ENCODE measurements at places on chromosomes 7 and 10.
A peak's percentile ranks its signal among the peaks of the same experiment; 100 is the strongest.

- no peaks in the 10 kb centered on the region for H3K4me1 ChIP-seq
- no peaks in the 10 kb centered on the region for H3K36me3 ChIP-seq
- no peak for DNase-seq
- H3K27ac ChIP-seq: no peak overlapping the region
- H3K27me3 ChIP-seq: no peaks in the 10 kb centered on the region
These were observed 239.6 kb downstream of the SKIDA1 start for GRCh38 chr10:21285742-21286331.

DNA sequence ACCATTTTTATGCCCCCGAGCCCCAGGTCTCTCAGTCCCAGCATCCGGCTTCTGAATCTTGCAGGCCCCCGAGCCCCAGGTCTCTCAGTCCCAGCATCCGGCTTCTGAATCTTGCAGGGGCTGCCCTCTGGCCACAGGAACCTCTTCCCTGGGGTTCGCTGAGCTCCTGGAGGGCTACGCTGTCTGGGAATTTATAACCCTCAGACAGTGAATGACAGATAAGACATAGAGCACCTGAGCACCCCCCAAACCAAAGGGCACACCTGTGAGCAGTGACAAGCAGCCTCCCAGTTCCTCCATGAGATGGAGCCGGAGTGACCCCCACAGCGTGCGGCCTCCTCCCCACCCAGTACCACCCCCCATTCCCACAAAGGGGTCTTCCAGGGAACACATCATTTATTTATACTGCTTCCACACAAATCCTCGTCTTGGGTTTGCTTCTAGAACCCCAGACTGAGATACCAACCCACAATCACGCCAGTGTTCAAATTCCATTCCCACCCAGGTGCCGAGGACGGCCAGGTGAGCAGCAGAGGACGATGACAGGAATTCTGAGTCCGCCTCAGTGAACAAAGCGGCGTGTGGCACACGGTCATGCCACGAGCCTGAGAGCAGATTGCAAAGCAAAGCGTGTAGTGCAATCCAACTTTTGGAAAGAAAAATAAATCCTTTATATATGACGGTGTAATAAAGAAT, 57.7 kb upstream of the FAM20C start:
- H3K4me1 ChIP-seq: peaks cover 22% of the 10 kb centered on the region
- H3K36me3 ChIP-seq: no peaks in the 10 kb centered on the region
- no peak overlapping the region for H3K27ac ChIP-seq
- DNase-seq: no peak
- H3K4me3 ChIP-seq: peak overlapping the region; percentile 28
- no peaks in the 10 kb centered on the region for H3K27me3 ChIP-seq

- no peak overlapping the region for H3K4me3 ChIP-seq
- H3K27me3 ChIP-seq: no peaks in the 10 kb centered on the region
- peak; percentile 23 for DNase-seq
- H3K27ac ChIP-seq: peak overlapping the region; percentile 45
- peaks cover 2% of the 10 kb centered on the region for H3K4me1 ChIP-seq
These were observed 56.9 kb downstream of the HIBADH start for GRCh38 chr7:27605689-27606269.

- no peaks in the 10 kb centered on the region for H3K36me3 ChIP-seq
- H3K4me1 ChIP-seq: peaks cover 2% of the 10 kb centered on the region
These were observed 421.9 kb downstream of the SORCS3 start for GRCh38 chr10:105062951-105063350.

DNA sequence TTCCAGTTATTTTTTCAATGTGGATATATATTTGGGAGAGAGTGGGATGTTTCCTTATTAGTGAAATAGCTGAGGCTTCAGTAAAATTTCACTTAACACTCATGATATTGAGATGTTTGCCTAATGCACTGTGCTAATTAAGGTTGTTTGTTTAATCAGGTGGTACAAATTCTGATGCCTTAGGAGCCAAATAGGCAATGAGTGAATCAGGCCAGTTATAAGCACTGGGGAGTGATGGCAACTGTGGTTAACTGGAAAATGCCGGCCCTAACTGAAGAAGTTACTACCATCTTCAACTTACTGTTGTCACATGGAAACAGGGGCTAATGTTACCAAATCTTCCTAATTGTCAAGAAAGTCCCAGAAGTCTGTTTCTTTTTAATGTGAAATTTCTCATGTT, 32.0 kb downstream of the VCL start:
- no peaks in the 10 kb centered on the region for H3K36me3 ChIP-seq
- DNase-seq: no peak
- H3K27me3 ChIP-seq: no peaks in the 10 kb centered on the region
- H3K4me1 ChIP-seq: no peaks in the 10 kb centered on the region
- H3K27ac ChIP-seq: no peak overlapping the region

- H3K4me1 ChIP-seq: no peaks in the 10 kb centered on the region
- H3K27me3 ChIP-seq: no peaks in the 10 kb centered on the region
- H3K36me3 ChIP-seq: peaks cover 51% of the 10 kb centered on the region
- no peak for DNase-seq
- H3K4me3 ChIP-seq: no peak overlapping the region
These were observed 36.6 kb downstream of the RBM28 start for GRCh38 chr7:128307061-128307460.

GRCh38 chr7:117862378-117862777, 10.9 kb downstream of the CTTNBP2 start:
- peak; percentile 73 for DNase-seq
- H3K27me3 ChIP-seq: no peaks in the 10 kb centered on the region
- H3K27ac ChIP-seq: peak overlapping the region; percentile 21

- H3K4me3 ChIP-seq: peak overlapping the region; percentile 62
- peaks cover 6% of the 10 kb centered on the region for H3K4me1 ChIP-seq
- H3K27ac ChIP-seq: peak overlapping the region; percentile 76
These were observed 453 bp downstream of the SFMBT2 start for GRCh38 chr10:7410301-7410861.

DNA sequence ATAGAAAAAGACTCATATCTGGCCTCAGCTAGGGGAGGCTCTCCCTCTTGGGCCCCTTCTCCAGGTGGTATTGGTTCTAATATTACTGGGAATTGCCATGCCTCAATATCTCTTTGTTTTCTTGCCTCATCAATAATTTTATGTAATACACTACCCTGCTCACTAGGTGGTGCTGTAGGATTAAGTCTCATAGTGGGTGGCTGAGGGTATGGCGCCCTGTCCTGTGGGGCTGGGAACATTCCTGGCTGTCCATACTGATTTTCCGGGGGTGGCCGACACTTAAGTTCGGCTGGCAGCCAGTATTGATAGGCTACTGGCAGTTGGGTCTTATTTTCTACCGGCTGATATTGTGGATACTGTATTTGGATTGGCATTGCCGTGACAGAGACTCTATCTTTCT, 9.0 kb upstream of the TAS2R3 start:
- H3K4me3 ChIP-seq: no peak overlapping the region
- DNase-seq: peak; percentile 9
- H3K27me3 ChIP-seq: no peaks in the 10 kb centered on the region
- no peaks in the 10 kb centered on the region for H3K4me1 ChIP-seq
- peaks cover 12% of the 10 kb centered on the region for H3K36me3 ChIP-seq

- H3K4me1 ChIP-seq: no peaks in the 10 kb centered on the region
- no peaks in the 10 kb centered on the region for H3K27me3 ChIP-seq
- H3K36me3 ChIP-seq: no peaks in the 10 kb centered on the region
- DNase-seq: no peak
- no peak overlapping the region for H3K27ac ChIP-seq
These were observed 4.9 kb downstream of the SMURF1 start for GRCh38 chr7:99139036-99139435.

GRCh38 chr7:73358590-73359275, 30.8 kb downstream of the FKBP6 start:
- H3K4me3 ChIP-seq: peak overlapping the region; percentile 32
- peaks cover 6% of the 10 kb centered on the region for H3K27me3 ChIP-seq
- DNase-seq: no peak
- no peaks in the 10 kb centered on the region for H3K36me3 ChIP-seq
- H3K4me1 ChIP-seq: peaks cover 14% of the 10 kb centered on the region

- no peak overlapping the region for H3K27ac ChIP-seq
- H3K27me3 ChIP-seq: no peaks in the 10 kb centered on the region
- no peaks in the 10 kb centered on the region for H3K36me3 ChIP-seq
- H3K4me1 ChIP-seq: peaks cover 11% of the 10 kb centered on the region
- no peak for DNase-seq
- H3K4me3 ChIP-seq: no peak overlapping the region
These were observed 23.7 kb downstream of the USP6NL start for GRCh38 chr10:11587722-11588259.

DNA sequence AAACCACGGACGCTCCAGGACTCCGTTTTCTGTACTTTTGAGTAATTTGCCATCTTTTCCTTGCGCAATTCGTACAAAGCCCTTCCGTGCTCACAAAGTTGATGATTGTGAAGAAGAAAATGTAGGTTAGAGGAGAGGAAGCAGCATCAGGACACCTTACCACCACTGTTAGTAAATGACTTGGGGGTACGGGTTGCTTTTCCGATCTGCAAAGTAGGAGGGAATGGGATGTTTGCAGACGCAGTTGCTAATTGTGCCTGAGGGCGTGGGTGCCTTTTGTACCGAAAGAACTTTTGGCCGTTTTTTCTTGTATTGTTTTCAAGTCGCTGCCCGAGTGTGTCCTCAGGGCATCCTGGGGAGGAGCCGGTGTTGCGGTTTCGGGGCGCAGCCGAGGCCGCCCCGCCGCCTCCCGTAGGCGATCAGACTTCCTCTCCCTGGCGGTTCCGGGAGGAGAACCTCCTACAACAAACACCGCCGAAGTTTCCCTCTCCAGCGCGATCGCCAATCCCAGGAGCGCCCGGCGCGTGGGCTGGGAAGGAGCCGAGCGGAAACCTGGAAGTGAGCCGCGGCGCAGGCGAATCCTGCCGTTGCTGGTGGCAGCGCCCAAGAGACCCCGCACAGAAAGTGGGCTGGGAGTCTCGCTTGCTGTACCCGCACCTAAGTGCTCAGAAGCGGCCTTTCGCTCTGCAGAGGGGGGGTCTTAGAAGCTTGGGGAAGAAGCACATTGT, 1.0 kb downstream of the PRR15 start:
- H3K4me1 ChIP-seq: peaks cover 12% of the 10 kb centered on the region
- H3K4me3 ChIP-seq: peak overlapping the region; percentile 87
- peak; percentile 71 for DNase-seq

DNA sequence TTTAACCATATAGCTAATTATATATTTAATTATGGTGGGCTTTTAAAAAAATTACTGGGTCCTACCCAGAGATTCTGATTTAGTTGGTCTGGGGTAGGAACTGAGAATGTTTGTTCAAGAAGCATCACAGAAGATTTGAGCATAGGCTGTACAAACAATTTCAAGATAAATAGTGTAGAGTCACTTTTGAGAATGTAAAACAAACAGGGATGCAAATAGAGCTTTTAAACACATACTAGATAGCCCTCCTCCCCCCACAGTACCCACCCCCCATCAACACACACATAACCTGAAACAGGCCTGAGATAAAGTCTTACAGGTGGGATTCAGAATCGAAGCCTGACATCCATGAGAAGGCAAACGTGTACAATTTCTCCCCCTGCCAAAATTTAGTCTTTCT, 15.6 kb upstream of the REEP3 start:
- H3K27me3 ChIP-seq: no peaks in the 10 kb centered on the region
- no peak for DNase-seq
- H3K4me3 ChIP-seq: no peak overlapping the region
- H3K4me1 ChIP-seq: peaks cover 8% of the 10 kb centered on the region
- H3K36me3 ChIP-seq: no peaks in the 10 kb centered on the region
- H3K27ac ChIP-seq: no peak overlapping the region

DNA sequence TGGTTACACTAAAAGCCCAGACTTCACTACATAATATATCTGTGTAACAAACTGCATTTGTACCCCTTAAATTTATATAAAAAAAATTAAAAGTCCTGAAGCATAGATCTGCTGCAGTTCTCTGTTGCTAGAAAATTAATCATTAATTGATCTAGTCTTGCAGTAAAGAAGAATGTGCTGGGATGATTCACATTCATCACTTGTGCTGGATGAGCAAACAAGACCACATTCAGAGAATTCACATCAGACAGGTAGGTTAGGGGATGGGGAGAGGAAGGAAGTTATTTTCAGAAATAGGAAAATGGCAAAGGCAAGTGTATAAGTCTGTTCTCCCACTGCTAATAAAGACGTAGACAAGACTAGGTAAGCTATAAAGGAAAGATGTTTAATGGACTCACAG, 1019.0 kb downstream of the KCNMA1 start:
- no peaks in the 10 kb centered on the region for H3K27me3 ChIP-seq
- no peak overlapping the region for H3K27ac ChIP-seq
- DNase-seq: no peak
- no peaks in the 10 kb centered on the region for H3K36me3 ChIP-seq
- H3K4me1 ChIP-seq: no peaks in the 10 kb centered on the region
- H3K4me3 ChIP-seq: no peak overlapping the region

GRCh38 chr7:45000093-45001032, at the start of gene CCM2:
TSS of gene CCM2 (plus strand) at chr7:45000201. CDS start at chr7:45000334, 133 bp downstream.
- DNase-seq: peak; percentile 65
- H3K36me3 ChIP-seq: no peaks in the 10 kb centered on the region
- no peaks in the 10 kb centered on the region for H3K4me1 ChIP-seq
- H3K27ac ChIP-seq: peak within 1 kb of the TSS; percentile 91

DNA sequence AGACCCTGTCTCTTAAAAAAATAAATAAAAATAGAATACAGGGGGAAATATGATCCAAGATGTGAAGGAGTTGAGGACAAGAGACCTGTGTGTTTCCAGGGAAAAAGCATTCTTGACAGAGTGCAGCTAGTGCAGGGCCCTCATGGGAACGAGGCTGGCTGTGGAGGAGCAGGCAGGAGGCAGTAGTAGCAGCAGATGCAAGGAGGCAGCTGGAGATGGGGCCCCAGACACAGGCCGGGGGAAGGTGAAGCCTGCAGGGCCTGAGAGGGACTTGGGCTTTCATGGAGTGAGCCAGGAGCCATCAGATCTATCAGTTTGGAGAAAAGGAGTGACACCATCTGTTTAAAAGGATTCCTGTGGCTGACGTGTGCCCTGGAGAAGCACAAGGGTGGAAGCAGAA, 71.4 kb upstream of the ZNF438 start:
- no peak overlapping the region for H3K27ac ChIP-seq
- H3K4me1 ChIP-seq: no peaks in the 10 kb centered on the region
- no peaks in the 10 kb centered on the region for H3K36me3 ChIP-seq
- no peaks in the 10 kb centered on the region for H3K27me3 ChIP-seq
- DNase-seq: no peak

DNA sequence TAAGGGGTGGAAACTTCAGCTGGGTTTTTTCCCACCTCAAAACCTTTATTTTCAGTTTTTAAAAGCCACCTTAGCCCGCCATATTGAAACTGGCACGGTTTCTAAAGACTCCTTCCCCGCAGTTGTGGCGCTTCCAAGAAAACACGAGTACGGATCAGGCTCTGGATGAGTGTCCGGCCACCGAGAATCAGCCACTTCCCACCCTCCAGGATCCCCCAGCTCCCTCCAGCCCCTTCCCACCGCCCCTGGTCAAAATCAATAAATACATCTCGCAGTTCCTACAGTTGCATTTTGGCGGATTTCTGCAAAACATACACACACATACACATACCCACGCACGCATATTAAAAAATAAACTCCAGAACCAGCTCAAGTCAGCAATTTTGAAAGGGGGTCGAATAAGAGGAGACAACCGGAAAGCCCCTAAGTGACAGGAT, 1.1 kb downstream of the SFMBT2 start:
- no peaks in the 10 kb centered on the region for H3K4me1 ChIP-seq
- DNase-seq: peak; percentile 9
- no peaks in the 10 kb centered on the region for H3K36me3 ChIP-seq
- peaks cover 7% of the 10 kb centered on the region for H3K27me3 ChIP-seq

GRCh38 chr10:121484401-121484800, 113.8 kb downstream of the FGFR2 start:
- no peaks in the 10 kb centered on the region for H3K4me1 ChIP-seq
- no peaks in the 10 kb centered on the region for H3K36me3 ChIP-seq
- no peak overlapping the region for H3K27ac ChIP-seq
- H3K4me3 ChIP-seq: no peak overlapping the region
